ENCODE measurements at places on chromosomes 11 and 22.

DNA sequence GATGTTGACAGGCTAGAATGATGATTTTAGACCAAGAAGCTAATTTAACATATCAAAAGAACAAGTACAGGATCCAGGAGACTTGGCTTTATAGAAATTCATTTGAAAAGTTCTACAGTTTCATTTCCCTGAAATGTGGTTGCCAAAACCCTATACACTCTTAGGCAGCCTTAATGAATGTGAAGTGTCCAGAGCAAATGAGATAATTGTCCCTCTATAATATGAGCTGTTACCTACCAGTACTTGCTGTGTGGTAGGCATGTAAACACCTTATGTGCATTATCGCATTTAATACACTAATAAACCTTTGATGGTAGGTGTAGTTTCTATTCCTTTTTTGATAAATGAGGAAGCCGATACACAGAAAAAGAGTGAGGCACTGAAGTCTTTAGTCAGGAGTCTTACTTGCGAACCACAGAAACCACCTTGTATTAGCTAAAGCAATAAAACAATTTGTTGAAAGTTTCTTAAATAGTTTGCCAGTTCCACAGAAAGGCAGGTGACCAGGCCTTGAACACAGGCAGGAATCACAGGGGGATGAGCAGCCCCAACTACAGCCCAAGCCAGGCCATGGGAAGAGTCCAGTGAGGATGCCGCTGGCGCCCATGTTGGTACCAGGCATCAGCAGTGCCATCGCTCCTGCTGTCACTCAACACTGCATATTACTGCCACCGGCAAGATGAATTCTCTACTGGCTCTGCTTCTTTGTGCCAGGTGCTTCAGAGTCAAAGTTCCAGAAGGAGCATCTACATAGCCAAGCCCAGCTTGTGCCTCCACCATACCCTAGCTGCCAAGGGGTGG is 81.7 kb downstream of the SWAP70 start:
- DNase-seq: no peak

DNA sequence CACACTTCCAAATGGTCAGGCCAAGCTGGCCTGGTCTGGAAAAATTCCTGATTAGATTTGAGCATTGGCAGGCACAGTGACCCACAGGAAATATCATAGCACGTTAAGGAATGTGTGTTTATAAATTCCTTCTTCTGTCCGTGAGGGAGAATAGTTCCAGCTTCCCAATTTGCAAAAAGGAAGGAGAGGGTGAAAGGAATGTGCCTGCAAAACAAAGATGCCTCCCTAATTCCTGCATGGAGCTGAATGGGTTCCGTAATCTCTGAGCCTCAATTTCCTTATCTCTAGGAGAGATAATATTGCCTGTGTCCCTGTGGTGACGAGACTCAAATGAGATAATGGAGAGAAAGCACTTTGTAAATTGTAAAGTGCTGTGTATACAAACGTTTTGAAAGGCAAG is 105.1 kb downstream of the FEZ1 start:
- DNase-seq: no peak

GRCh38 chr11:122809866-122810265 is 28.4 kb upstream of the CRTAM start:
- no peak for DNase-seq

DNA sequence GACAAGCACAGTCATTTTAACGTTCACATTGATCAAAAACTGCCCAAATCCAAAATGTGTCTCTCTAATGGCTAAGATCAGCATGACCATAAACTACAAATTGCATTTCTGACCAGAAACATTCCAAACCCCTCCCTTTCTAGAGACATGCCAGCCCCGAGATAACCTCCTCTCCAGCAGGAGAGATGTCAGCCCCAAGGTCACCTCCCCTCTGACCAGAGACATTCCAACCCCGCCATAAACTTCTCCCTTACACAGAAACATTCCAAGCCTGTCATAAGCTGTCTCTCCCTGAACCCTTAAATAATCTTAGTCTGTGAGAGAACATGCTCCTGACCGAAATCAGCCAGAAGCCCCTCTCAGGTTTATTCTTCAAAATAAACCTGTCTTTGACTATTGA is 6.6 kb upstream of the EXT2 start:
- DNase-seq: no peak

DNA sequence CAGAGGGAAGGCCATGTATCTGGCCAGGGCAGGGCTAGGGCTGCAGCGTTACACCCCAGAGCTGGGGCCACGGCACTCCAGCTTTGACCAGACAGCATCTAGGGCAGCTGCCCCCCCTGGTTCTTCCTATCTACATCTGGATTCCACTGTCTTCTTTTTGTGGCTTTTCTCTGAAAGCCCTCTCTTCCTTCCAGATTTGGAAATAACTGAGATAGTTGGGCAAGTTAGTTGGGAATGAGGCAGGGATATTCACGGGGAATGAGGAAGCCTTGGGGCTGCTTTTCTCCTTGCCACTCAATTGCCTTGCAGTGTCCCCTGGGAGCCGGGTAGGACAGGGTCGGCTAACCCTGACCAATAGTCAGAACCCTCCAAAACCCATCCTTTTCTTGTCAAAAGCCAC is 26.8 kb downstream of the CLMP start:
- no peak for DNase-seq

DNA sequence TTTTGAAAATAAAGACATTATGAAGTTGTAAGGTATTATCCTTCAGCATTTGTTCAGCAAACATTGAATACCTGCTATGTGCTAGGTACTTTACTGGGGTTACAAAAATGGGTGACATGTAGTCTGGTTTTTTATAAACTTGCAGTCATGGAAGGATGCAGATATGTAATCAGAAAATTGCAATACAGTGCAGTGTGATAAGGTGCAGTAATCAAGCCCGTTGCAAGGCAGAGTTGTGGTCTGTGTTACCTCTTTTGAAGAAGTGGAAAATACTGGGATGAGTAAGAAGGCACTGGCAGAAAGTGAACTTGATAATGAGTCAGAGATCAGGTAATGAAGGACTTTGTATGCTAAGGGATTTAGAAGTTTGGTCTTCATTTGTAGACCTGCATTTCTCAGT is 8.1 kb downstream of the FBXO7 start:
- DNase-seq: no peak

DNA sequence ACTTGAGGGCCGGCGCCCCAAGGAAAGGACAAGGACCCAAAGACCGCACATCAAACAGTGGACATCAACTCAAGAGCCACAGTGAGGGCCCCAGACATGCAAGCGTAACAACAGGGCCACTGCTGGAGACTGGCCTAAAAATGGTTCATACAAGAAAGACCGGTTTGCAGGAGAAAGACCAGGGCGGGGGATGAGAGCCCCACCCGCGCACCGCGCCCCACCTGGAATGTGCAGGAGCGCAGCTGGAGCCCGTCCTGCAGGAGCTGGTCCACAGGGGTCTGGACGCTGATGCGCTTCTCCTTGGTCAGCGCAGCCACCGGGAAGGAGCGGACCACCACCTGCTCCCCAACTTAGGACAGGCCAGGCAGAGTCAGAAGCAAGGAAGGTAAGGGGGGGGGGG is 13.9 kb downstream of the SBF1 start:
- DNase-seq: no peak

- DNase-seq: no peak
Measured at GRCh38 chr11:73314117-73314961, 6.3 kb downstream of the ARHGEF17 start.

GRCh38 chr11:95335989-95336388 is 105.0 kb upstream of the SESN3 start:
- no peak for DNase-seq

- no peak for DNase-seq
Measured at GRCh38 chr11:21372672-21373071, 703.3 kb downstream of the NELL1 start.

- DNase-seq: no peak
Measured at GRCh38 chr11:46044601-46045000, 76.7 kb downstream of the PHF21A start.

GRCh38 chr11:121244884-121245283 is 47.7 kb upstream of the SC5D start:
- DNase-seq: no peak

DNA sequence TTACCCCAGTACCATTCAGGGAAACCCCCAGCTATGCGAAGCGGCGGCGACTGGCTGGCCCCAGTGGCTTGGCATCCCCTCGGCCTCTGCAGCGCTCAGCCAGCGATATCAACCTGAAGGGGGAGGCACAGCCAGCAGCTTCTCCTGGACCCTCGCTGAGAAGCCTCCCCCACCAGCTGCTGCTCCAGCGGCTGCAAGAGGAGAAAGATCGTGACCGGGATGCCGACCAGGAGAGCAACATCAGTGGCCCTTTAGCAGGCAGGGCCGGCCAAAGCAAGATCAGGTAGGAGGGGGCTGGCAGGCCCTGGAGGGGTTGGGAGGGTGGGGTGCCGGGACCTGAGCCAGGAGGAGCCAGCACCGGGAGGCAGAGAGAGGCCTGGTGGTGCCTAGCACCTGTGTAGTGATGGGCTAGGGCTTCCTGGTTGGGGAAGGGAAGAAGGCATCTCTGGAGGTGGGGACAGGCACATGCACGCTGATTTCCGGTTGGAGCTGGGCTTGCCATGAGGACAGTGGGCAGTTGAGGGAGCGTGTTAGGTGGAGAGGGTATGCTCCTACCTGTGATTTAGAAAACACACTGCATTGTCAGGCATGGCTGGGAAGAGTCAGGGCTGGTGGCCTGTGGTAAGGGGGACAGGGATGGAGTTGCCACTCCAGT is 22.3 kb downstream of the SHANK3 start:
- no peak for DNase-seq

DNA sequence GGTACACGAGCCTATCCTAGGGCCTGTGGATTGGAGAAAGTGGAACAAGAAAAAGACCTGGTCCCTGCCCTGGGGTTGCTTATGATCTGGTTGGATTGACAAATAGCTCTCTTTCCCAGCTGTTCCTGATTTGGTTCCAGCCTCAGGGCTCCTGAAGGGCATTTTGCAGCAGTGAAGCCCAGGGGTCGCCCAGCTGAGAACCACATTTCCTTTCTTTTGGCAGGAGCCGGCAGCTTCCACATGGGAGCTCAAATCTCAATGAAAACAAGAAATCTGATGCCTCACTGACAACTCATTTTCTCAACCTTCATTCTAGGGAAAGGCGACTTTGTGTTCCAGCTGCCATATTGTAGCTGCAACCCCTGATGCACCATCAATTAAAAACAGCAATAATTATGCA is 140.6 kb upstream of the CADM1 start:
- DNase-seq: no peak

DNA sequence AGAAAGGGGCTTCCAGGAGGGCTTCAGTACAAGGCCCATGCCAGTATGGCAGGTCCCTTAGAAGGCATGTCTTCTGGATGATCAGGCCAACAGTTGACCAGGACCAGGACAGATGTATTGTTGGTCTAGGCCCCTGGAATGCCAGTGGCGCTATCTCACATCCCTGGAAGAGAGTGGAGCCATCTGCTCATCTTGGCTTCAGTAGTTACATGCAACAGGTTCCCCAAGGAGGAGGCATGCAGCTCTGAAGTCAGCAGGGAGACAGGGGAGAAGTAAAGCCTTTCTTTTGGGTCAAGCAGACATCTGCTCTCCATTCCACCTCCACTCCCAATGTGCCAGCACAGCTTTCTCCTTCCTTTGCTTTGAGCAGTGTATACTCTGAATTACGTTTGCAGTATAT is 244.1 kb downstream of the KIRREL3 start:
- no peak for DNase-seq

GRCh38 chr11:19561011-19561410 is 151.6 kb upstream of the NAV2 start:
- no peak for DNase-seq

- no peak for DNase-seq
Measured at GRCh38 chr22:50060441-50061140, 2.5 kb upstream of the TTLL8 start.

DNA sequence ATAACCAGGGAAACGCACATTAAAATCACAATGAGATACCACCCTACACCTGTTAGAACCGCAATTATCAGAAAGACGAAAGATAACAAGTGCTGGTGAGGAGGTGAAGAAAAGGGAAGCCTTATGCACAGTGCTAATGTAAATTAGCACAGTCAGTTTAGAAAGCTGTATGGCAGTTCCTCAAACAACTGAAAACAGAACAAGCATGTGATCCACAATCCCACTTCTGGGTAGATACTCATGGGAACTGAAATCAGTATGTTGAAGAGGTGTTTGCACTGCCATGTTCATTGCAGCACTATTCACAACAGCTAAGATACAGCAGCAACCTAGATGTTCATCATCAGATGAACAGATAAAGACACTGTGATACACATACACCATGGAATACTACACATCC is 75.0 kb upstream of the CCND1 start:
- no peak for DNase-seq

- DNase-seq: no peak
Measured at GRCh38 chr11:67776852-67777520, 102.6 kb upstream of the ALDH3B2 start.

DNA sequence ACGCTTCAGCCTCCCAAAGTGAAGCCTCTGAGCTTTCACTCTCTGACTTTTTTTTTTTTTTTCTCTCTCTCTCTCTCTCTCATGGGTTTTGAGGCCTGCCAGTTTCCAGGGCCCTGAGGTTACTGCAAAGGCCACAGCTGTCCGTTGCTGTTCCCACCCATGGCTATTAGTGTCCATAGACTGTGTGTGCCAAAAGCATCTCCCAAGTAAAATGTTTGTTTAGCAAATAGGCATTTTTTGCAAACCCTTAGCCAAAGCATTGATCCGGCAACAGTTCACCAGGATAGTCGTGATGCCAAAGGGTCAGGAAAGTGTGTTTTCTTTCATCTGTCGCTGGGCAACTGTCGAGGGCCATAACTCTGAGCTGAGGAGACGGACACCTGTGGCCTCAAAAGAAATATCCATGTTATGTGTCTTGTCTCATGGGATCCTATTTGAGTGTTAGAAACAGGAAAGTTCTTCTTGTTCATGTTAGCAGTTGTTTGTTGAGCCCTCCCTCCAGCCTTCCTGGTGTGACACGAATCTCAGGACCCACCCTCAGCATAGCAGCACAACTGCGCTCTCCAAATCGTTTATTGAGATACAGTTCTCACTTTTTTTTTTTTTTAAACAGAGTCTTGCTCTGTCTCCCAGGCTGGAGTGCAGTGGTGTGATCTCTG is 18.4 kb downstream of the FADS2 start:
- DNase-seq: no peak

DNA sequence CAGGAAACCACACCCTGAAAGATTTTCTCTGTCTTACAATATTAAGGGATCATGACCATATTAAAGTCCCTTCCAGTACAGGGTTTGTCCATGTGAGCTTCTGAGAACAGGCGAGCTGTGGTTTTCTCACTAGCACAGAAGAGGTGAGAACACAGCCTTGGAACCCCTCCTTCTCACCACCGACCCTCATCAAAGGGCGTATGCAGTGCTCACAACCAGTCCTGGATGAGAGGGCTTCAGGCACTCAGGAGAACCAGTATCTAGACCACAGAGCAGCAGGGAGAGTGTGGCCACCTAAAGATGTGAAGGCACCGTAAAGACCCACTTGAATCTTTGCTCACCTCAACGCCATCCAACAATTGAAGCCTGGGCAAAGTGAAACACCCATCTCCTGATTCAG is 397.0 kb downstream of the ETS1 start:
- DNase-seq: no peak

- DNase-seq: no peak
Measured at GRCh38 chr11:82398300-82398815, 335.3 kb downstream of the FAM181B start.
